Activated T-cell treated with anti-CD3 and anti-CD28 coated beads, Interleukin-2, amount 50 U/mL, for 48 hours (primary cell): ENCODE measurements at places on chromosomes 1 and 21.

DNA sequence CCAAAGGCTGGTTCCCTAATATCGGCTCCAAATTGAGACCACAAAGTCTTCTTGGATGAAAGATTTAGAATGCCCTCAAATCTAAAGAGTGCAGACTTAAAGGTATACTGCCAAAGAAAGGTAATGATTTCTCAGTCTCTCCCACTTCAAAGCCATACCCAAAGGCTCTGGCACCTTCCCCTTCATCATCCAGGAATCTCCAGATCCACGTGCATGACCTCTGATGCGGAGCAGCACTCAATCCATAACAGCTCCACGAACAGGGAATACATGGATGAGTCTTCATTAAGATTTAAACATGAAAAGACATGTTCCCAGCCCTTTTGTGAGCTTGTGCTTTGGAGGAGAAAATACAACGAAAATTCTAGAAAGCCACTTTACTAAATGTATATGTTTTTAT, 453.9 kb downstream of the DSCAM start:
- DNase-seq, result no peak

GRCh38 chr1:196677781-196678509, 26.1 kb downstream of the CFH start:
- DNase-seq, result no peak

- no peak for DNase-seq
Measured at GRCh38 chr1:70608815-70609214, 197.7 kb downstream of the CTH start.

GRCh38 chr1:42433369-42433768, 22.5 kb downstream of the ZMYND12 start:
- DNase-seq, result no peak

GRCh38 chr1:24919791-24920532, 10.1 kb downstream of the RUNX3 start:
- peak; percentile 79 for DNase-seq

- peak; percentile 32 for DNase-seq
Measured at GRCh38 chr21:32410916-32411315, 1.6 kb upstream of the EVA1C start.

GRCh38 chr1:94118471-94118870, 2.5 kb downstream of the ABCA4 start:
- no peak for DNase-seq

DNA sequence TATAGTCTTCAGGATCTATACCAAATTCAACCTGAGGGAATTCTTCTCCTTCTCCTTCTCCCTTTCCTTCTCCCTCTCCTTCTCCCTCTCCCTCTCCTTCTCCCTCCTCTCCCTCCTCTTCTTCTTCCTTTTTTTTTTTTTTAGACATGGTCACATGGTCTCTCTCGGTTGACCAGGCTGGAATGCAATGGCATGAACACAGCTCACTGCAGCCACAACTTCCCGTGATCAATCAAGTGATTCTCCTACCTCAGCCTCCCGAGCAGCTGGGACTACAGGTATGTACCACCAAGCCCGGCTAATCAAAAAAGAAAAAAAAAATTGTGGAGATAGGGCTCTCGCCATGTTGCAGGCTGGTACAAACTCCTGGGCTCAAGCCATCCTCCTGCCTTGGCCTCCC, 51.5 kb downstream of the DNAI4 start:
- no peak for DNase-seq

GRCh38 chr1:43818691-43819090, 111.4 kb downstream of the ST3GAL3 start:
- no peak for DNase-seq

GRCh38 chr1:91334856-91335255, 69.8 kb downstream of the HFM1 start:
- no peak for DNase-seq

DNA sequence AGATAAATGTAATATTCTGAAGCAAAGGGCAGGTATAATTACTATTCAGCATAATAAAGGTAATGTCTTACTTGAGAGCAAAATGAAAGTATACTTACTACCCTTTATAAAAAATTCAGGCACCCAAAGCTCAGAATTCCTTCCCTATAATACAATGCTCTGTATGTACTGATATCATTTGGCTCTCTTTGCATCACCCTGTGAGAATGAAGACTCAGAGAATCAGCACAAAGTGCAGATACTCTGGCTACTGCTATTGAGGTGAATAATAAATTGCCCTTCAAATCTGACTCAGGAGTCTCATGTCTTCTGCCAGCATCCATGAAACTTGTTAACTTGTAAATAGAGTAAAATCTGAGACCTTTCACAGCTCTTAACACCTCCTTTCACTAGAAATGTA, 108.5 kb upstream of the KCTD3 start:
- DNase-seq, result no peak

DNA sequence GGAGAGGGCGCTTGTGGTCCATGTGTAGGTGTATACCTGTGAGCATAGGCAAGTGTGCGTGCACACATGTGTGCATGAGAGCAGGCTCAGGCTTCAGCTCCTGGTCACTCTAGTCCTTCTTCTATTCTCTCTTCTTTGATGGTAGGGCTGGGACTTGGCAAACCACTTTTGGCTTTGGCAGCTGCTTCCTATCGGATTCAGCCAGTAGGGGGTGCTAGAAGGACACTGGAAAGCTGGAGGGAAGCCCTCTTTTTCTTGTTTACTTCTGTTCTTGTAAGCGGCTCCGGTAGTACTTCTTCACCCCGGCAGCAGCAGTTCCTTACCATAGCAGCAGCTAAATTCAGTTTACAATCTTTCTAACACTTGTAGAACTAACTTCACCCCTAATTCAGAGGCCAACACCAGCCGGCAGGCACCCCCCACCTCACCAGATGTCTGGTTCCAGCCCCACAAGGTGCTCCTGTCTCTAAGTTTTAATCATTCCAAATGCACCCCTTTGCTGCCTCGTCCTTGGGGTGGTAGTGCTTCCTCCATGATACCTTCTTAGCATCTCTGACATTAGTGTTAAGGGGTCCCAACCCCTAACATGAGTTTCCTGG, 25.1 kb downstream of the NENF start:
- peak; percentile 75 for DNase-seq

DNA sequence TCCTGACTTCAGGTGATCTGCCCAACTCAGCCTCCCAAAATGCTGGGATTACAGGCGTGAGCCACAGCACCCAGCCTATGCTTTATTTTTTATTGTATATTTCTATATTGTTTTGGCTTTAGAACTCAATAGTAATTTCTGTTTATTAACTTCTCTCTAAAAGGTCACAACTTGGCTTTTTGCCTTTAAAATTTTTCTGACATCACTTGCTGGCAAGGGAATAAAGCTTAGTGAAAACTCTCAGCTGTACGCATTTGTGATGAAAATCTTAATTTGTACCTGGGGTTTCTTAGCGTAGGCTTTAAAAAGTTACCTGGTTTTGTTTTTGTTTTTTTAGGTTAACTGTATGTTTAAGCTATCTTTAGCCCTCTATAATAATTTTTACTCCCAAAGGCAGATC, 36.2 kb downstream of the B3GALNT2 start:
- no peak for DNase-seq

DNA sequence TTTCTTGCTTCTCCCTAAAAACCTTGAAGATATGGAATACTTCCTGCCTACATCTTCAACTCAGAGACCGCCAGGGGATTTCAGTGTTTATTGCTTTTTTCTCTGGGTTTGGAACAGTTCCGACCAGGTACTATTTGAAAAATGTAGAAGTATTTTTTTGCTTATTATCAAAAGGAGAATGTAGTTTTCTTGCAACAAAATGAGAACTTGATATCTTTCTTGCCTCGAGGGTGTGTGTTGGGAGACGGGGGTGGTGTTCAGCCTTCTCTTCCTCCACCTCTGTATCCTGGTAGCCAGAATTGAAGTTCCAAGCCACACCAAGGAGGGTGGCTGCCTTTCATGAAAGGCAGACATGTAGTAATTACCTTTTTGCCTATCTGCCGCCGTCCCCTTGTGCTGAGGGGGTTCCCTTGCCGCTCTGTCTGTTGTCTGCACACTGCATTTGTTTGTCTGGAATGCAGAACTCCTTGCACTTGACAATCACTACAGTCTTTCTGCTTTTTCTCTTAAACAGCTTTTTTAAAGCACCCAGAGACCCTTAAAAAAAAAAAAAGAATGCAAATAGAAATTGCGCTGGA, 212.1 kb downstream of the PBX1 start:
- no peak for DNase-seq

GRCh38 chr1:201591981-201592380, 53.1 kb downstream of the NAV1 start:
- DNase-seq, result no peak

GRCh38 chr1:27044613-27045151, 32.0 kb upstream of the TENT5B start:
- peak; percentile 95 for DNase-seq

GRCh38 chr1:170064821-170065220, 9.7 kb downstream of the KIFAP3 start:
- no peak for DNase-seq

DNA sequence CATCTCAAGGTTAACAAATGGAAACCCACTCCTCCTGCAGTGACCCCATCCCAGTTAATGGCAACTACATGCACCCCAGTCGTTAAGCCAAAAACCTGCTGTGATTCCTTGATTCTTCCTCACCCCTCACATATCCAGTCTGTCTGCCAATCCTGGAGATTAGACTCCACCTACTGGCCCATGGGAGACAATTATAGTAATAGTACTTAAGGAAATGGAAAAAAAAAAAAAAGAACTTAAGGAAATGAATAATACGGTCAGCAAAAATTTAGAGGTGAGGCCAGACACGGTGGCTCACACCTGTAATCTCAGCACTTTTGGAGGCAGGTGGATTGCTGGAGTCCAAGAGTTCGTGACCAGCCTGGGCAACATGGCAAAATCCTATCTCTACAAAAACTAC, 7.0 kb downstream of the NOL9 start:
- DNase-seq, result no peak

GRCh38 chr1:55081905-55082296, 42.6 kb downstream of the PCSK9 start:
- no peak for DNase-seq

- DNase-seq, result no peak
Measured at GRCh38 chr1:233364695-233365539, 37.4 kb downstream of the MAP3K21 start.

GRCh38 chr1:175810305-175810704, 66.9 kb upstream of the TNR start:
- no peak for DNase-seq

DNA sequence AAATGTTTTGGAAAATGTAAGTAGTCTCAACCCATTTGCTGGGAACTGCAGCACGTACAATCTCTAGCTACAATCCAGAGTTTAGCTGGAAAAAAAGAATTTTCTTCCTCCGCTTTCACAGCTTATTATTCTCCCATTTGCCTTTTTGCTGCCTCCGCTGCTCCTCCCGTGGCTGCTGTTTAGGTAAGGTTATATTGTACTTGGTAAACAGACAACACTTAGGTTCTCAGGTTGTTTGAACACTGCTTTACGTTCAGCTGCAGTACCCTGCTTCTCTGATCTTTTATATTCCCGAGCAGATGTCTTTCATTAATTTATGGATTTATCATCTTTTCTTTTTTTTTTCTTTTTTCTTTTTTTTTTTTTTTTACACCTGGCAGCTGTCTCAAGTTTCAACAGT, 14.3 kb downstream of the PROX1 start:
- DNase-seq, result no peak

DNA sequence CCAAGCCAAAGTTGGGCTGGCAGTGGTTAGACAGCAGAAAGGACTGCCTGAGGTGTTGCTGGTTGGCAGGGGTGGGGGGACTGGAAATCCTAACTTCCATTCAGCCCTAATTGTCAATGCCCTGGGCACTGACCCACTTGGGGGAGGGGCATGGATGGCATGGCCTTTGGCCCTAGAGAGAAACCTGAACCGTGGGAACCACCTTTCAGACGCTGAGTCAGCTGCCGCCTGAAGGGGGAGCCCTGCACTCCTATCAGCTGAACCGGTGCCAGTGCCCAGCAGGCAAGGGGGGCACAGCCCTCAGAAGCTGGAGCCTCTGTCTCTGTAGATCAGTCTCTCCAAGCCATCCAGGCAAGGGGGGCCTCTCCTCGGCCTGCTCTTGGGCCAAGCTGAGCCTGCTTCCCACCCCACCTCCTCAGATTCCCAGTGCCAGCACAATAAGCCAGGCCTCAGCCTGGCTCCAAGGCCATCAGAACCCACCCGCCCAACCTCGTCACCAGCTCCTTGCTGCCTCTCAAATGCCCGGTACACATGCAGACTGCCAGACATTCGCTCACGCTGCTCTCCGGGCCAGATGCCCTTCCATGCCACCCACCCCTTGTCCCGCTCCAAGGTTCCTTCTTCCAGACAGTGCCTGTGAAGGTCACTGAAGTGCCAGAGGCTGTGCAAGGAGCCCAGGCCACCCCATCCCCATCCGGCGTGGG, 11.6 kb downstream of the TINAGL1 start:
- DNase-seq, result peak; percentile 71

DNA sequence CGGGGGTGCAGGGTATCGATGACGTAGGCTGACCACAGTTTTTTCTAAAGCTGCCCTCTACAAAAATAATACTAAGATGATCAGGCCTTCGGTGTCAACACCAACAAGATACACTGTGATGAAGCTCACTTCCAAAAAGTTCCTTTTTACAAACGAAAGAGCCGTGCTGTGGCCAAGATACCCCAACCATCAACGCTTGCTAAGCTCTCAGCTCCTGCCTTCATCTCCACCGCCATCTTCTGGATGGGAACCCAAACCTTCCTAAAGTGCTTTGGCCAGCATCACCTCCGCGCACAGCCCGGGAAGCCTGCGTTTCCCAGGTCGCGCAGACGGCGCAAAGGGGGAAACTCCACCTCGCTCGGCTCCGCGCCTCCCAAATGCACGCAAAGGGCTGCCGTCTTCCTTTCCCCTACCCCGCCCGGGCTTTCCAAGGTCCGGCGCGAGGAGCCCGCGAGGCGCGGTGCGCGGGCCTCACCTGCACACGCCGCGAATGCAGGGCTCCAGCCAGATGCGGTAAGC, 541 bp downstream of the USP48 start:
- DNase-seq, result peak; percentile 72

- DNase-seq, result no peak
Measured at GRCh38 chr1:93876244-93876643, 2.8 kb downstream of the DNTTIP2 start.

DNA sequence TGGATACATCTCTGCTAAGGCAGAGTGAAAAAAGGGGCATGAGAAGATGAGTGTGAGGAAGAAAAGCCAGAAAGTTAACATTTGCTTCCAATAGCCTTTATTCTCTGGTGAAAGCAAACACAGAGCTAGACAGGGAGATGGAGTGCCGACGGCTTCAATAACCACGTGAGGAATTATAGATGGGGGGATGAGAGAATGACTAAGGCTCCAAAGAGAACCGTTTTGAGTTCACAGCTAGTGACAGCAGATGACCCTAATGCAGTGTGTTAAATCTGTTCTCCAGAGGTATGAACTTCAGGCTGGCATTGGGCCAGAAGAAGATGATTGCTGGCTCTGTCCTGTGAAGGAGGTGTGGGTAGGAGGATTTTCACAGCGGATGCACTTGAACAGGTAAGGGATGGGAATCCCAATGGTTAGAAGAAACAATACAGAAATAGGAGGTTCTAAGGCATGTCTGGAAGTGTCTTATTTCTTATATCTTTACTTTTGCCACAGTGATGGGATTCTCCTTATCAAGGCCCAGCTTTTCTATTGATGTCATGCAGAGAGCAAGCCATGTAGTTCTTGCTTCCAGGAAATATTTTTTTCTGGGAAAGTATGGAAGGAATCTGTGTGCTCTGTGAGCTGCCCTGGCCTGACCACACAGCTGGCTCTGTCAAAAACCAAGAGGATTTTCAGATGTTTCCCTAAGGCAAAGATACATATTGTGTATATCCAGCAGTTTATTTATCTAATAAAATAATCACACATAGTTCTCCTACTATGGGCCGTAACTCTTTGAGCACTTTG, 573.8 kb downstream of the LTN1 start:
- DNase-seq, result no peak

- no peak for DNase-seq
Measured at GRCh38 chr1:45136984-45137383, 69.4 kb downstream of the ZSWIM5 start.
